NCI-H1694 treated with DMSO at 0.1 percent for 48 hours (cell line): ENCODE measurements at places on chromosomes 12 and 14.

GRCh38 chr12:79156846-79157463 lies 292.4 kb downstream of the SYT1 start:
- no peak for DNase-seq

DNA sequence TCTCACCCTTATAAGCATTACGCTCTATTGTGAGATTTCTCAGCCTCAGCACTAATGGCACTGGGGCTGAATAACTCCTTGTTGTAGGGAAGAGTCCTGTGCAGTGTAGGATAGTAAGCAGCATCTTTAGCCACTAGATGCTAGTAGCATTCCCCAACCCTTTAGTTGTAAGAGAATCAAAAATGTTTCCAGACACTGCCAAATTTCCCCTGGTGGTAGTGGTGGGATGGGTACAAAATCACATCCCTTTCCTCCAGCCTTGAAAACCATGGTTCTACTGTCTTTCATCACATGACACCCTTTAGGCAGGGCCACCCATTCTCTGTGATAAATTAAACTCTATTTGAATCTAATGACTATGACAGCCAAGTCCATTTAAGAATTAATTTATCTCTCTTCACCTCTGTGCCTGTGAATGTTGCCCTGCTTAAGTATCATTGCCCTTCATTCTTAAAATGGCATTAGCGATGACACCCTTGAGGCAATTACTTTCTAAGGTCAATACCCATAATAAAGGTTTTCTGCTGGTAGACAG lies 199.4 kb downstream of the ANO4 start:
- DNase-seq = no peak

- DNase-seq = no peak
Observed at GRCh38 chr14:92668276-92668973, 80.0 kb downstream of the LGMN start.

- DNase-seq = no peak
Observed at GRCh38 chr12:120735181-120735580, 9.6 kb downstream of the ACADS start.
